ENCODE measurements at places on chromosomes 12 and 14.

- no peak for DNase-seq
Measured at GRCh38 chr12:125889742-125890141, 824.5 kb downstream of the AACS start.

DNA sequence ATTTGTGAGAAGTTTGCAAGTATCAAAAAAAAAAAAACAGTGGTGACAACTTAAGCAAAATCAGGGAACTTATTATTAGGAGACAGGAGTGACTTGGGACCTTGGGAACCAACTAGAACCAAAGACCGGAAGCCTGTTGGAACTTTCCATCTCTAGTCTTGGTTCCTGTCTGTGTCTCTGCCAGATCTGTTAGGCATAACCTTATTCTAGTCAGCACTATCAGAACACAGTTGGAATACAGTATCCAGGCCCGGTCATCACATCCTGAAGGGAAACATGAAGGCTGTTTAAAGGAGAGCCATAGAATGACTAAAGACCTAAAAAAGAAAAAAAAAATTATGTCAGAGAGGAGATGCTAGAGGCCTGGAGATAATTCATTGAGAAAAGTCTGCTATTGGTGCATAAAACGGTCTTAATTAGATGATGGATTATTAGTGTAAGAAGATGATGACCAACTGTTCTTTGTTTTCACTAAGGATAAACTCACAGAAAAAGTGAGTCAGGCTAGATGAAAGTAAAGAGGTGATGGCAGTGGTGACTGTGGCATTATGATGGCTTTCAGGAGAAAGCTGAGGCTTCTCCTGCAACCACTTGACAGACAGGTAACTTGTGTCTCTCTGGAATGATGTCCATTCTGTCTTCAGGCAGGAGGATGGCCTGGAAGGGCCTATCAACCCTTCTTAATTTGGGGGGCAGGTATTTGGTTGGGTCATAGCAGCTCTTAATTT lies 28.2 kb downstream of the DACT1 start:
- DNase-seq: no peak

DNA sequence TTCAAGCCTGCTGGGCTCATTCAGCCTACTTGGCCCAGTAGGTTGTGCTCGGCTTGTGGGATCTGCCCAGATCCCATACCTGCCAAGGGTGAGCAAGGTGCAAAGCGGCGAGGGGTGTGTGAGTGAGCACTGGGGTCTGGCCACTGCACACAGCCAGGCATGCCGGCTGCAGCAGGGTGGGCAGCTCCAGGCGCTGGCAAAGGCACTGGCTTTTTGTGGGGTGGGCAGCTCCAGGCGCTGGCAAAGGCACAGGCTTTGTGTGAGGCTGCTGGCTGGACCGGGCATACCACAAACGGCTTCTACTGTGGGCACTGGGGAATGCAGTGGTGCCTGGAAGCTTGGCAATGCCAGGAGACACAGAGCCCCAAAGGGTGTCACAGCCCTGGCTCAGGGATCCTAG lies 137.4 kb downstream of the SLC16A7 start:
- no peak for DNase-seq

DNA sequence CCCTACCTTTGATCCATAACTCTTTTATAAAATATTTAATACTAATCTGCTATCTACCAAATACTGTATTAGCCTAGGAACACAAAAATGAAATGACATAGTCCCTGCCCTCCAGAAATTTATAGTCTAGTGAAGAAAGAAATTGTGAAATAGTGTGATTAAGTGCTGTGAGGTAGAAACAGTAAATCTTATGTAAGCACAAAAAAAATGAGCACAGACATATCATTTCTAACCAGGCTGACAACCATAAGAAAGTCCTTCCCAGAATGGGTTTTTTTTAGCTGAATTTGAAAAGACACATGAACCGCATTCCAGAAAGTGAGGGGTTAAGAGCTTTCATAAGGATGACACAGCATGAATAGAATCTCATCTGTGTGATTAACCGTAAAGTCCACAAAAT lies 145.9 kb downstream of the SOX5 start:
- no peak for DNase-seq

DNA sequence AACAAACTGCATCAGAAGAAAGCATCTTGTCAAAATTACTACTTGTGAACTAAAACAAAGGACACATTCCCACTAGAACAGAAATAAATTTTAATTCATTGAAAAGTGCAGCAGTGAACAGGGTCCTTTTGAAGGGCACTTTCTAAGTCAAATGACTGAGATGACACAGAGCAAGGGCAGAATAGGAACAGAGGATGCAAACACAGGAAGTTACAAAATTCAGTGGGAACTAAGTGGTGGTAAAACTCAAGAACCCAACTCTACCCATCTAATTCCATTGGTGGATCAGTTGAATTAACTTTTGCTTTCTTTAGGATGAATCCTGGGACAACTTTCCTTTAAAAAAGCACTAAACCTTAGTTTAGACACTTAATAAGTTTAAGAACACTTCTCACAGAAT lies 45.8 kb downstream of the GNS start:
- DNase-seq: no peak

GRCh38 chr12:29991924-29992323 lies 208.2 kb upstream of the TMTC1 start:
- no peak for DNase-seq

GRCh38 chr12:104622928-104623327 lies 166.2 kb downstream of the CHST11 start:
- DNase-seq: no peak

DNA sequence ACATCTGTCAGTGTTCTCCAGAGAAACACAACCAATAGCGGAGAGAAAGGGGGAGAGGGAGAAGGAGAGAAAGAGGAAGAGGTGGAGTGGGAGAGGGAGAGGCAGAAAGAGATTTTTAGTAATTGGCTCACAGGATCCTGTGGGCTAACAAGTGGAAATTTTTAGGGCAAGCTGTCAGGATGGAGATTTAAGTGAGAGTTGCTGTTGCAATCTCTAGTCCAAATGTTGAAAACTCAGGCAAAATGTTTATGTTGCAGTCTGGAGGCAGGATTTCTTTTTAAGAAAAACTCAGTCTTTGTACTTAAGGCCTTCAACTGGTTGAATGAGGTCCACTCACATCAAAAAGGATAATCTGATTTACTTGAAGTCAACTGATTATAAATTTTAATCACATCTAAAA lies 12.5 kb upstream of the GLIPR1L2 start:
- DNase-seq: no peak

DNA sequence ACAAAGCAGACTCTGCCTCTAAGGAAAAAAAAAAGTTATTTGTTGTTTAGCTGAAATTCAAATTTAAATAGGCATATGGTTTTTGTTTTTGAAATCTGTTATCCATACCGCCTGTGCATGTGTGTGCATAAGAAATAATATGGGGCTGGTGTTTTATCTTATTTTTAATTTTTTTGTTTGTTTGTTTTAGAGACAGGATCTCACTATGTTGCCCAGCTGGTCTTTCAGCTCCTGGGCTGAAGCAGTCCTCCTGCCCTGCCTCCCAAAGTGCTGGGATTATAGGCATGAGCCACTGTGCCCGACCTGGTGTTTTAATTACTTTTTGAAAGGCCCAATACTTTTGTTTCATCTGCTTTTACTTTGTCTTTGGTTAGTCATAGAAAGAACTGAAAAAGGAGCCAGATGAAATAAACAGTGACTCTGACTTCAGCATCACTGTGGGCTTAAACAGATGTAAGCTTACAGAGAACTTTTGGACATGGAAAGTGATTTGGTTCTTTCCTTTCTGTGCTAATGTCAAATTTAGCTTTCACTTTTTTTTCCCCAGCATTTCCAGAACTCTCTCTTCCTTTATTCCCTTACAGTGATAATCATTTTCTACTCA lies 37.2 kb downstream of the SUPT16H start:
- no peak for DNase-seq

DNA sequence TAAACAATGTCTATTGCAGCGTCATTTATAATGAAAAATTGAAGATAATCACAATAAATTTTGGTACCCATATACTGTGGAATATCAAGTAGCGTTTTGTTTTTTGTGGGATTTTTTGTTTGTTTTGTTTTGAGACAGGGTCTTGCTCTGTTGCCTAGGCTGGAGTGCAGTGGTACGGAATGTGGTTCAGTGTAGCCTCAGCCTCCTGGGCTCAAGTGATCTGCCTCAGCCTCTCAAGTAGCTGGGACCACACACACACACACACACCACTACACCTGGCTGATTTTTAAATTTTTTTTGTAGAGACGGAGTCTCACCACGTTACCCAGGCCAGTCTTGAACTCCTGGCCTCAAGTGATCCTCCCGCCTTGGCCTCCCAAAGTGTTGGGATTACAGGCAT lies 6.6 kb downstream of the ZNF664 start:
- DNase-seq: no peak

- no peak for DNase-seq
Measured at GRCh38 chr14:57871459-57872080, 5.7 kb upstream of the SLC35F4 start.

GRCh38 chr14:32545095-32545494 lies 216.0 kb downstream of the AKAP6 start:
- no peak for DNase-seq

All from suppressor macrophage (primary cell).